Osteocyte (in vitro differentiated cells): ENCODE measurements at places on chromosomes 12 and 14.

GRCh38 chr12:116674643-116675183, 63.2 kb downstream of the SPRING1 start:
- DNase-seq = no peak

DNA sequence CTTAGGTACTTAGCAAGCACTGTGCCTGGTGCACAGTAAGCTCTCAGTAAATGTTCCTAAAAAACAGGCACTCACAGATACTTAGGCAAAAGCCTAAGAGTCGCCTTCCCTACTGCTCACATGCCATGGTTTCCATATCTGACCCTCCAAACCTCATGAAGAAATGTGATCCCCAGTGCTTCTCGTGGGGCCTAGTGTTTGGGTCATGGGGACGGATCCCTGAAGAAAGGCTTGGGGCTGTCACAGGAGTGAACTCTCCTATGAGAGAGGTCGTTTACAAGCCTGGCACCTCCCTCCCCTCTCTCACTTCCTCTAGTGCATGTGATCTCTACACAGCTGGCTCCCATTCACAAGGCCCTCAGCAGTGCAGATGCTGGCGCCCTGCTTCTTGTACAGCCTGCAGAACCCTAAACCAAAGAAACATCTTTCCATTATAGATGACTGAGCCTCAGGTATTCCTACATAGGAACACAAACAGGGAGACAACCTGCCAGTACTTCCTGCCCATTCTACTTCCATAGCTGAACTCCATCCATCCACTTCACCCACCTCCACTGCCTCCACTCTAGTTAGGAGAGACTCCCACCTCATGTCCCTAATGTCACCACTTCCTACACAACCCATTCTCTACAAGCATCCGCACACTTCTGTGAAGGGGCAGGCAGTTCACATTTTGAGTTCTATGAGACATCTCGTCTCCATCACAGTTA, 2.9 kb downstream of the SLC15A4 start:
- no peak for DNase-seq

GRCh38 chr14:84420221-84420620, 1109.7 kb upstream of the FLRT2 start:
- no peak for DNase-seq

GRCh38 chr12:45613296-45613695, 116.2 kb upstream of the ARID2 start:
- no peak for DNase-seq

GRCh38 chr12:62426089-62426488, 40.5 kb upstream of the MON2 start:
- no peak for DNase-seq

- DNase-seq = no peak
Measured at GRCh38 chr14:94282991-94283723, 9.9 kb downstream of the SERPINA10 start.

GRCh38 chr12:18375131-18375530, 113.8 kb downstream of the PIK3C2G start:
- DNase-seq = no peak

DNA sequence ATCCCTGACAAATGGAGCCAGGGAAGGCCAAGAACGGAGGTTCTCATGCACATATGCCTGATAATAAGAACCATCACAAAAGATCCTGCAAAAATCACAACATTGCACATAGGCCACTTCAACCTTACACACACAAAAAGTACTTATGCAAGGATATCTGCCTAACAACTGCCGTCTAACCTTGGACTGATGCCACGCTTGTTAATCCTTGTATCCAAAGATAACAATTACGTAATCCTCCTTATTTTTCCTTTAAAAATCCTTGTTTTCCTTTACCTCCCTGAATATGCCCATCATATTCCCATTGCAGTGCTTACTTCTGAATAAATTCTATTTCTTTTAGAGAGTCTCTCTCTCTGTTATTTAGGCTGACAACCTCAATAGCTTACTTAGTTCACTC, 59.5 kb downstream of the TMEM116 start:
- DNase-seq = no peak

GRCh38 chr12:53048033-53048779, 1.7 kb upstream of the TNS2 start:
- peak; percentile 89 for DNase-seq

DNA sequence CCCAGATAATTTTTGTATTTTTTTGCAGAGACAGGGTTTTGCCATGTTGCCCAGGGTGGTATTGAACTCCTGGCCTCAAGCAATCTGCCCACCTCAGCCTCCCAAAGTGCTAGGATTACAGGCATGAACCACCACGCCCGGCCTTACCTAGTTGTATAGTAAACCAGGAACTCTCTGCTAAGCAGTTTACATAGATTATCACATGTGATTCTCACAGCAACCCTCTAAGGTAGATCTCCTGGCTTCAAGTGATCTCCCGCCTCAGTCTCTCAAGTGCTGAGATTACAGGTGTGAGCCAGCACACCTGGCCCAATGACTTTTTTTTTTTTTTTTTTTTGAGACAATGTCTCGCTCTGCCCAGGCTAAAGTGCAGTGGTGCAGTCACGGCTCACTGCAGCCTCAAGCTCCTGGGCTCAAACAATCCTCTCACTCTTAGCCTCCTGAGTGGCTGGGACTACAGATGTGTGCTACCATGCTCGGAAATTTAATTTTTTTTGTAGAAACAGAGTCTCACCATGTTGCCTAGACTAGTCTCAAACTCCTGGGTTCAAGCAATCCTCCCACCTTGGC, 26.0 kb upstream of the ATP2A2 start:
- no peak for DNase-seq

DNA sequence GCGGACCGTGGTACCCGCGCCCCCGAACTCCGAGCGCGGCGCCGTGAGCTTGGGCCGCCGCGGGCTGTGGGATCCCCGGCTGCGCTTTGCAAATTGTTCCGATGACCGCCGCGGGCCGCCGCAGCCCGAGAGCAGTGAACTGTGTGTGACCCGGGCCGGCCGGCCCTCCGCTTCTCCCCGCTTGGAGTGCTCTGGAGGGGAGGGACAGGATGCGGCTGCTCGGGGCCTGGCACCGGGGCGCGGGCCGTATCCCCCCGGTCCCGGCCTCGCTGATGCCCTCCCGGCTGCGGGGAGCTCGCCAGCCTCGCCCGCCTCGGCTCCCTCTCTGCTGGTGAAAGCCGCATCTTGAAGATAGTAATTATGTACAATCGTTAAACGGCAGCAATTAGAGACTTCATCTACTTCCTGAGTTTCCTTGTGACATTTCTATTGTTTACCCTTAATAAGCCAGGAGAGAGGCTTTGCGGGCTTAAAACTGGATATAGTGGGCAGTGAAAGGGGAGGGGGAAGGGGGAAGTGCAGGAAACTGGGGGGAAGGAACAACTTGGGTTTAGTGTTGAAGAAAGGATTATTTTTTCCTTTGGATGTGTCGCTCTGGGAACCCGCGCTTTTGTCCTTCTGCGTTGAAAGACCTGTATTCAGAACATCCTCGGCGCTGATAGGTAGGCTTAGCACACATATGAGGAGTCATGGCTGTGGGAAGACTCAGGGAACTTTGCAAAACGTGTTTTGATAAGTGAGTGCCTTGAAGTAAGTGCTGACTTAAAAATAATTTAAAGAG, 1.2 kb downstream of the PELI2 start:
- peak; percentile 86 for DNase-seq

- DNase-seq = no peak
Measured at GRCh38 chr12:127712561-127712960, 554.4 kb upstream of the TMEM132C start.
